ENCODE measurements at places on chromosomes 13 and 19.

DNA sequence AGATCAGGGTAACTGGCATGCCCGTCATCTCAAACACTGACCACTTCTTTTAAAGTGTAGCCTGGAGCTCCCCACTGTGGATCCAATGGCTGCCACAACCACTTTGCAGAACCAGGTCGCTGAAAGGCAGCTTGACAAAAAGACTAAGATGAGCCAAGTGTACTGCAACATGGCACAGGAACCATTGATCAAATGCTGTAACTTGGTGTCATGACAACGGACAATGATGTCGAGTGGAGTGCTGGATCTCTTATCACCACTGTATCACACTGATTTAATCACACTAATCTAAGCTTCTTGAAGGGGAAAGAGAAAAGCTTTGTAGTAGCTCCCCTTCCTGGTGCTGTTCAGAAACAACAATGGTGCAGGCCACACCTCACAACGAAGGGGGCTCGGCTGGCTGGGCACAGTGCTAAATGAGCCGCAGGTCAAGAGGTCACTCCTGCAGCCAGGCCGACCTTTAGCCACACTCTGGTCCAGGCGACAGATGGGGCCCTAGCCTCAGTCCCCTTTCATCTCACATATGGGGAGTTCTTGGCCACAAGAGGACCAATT lies 2.2 kb upstream of the TNFRSF19 start:
- no peak overlapping the region for H3K4me3 ChIP-seq
- H3K36me3 ChIP-seq = no peaks in the 10 kb centered on the region
- no peak overlapping the region for H3K27ac ChIP-seq
- no peaks in the 10 kb centered on the region for H3K27me3 ChIP-seq
- peaks cover 7% of the 10 kb centered on the region for H3K4me1 ChIP-seq

DNA sequence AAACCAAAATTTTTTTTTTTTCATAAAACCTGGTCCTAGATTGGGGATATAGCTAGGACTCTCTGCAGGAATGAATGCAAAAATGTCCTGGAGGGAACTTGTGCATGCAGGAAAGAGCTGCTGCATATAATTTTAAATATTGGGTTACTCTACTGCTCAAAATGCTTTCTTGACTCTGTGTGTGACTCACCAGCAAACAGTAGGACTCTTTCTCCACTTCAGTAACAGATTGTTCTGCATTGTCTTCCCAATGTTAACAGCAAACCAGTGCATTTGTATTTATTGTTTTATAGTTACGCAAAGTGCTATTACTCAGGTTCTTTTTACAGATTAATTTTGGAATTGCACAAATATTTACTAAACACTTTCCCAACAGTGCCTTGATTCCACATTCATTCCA lies 163.7 kb upstream of the KL start:
- H3K4me3 ChIP-seq = no peak overlapping the region
- no peak for DNase-seq
- H3K36me3 ChIP-seq = no peaks in the 10 kb centered on the region
- H3K27ac ChIP-seq = no peak overlapping the region

DNA sequence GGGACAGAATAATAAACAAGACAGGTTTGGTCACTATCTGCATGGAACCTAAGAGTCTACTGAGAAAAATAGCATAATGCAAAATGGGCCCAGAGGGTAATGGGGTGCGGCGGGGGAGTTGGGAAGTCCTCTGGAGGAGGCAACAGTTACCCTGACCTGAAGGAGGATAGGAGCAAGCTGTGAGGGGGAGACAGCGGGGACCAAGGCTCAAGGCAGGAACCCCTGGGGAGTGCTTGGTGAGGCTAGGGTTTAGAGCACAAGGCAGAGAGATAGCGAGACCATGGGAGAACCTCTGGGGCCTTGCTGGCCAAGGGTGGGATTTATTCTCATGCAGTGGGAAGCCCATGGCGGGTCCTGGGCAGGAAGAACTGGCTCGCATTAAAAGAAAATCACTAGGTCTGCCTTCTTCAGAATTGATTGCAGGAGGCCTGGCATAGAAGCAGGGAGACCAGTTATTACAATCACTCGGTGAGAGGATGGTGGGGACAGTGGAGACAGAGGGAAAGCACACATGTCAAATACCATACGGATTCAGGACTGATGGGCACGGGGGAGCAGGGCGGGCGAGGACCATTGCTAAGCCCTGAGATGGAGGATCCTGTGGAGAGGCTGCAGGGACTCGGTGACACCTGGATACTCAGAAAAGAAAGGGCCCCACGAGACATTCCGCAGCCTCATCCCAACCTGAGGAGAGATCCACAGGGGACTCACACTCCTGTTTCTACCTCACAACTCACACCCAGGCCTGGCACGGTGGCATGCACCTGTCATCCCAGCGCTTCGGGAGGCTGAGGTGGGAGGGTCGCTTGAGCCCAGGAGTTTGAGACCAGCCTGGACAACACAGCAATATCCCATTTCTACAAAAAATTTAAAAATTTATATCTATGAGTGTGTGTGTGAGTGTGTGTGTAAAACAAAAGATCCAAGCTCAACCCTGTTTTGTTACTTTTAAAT lies 110.4 kb downstream of the URI1 start:
- no peaks in the 10 kb centered on the region for H3K27me3 ChIP-seq
- no peaks in the 10 kb centered on the region for H3K36me3 ChIP-seq
- no peak for DNase-seq

DNA sequence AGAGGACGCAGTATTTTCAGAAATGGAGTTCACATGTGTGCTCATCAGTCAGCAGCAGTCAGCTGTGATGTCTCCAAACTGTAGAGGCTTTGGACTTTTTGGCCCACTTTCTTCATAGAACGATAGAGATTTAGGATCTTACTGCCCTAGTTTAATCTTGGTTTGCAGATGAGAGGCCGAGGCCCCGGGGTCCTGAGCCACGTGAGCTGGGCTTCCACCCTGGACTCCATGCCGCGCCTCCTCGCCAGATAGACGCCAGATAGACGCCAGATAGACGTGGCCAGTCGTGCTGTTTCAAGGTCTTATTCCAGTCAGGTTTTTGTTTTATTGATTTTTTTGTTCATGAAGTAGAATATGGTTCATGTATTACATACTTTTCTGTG lies 11.7 kb upstream of the MCF2L start:
- H3K27me3 ChIP-seq = peaks cover 23% of the 10 kb centered on the region
- DNase-seq = no peak
- H3K4me1 ChIP-seq = no peaks in the 10 kb centered on the region

DNA sequence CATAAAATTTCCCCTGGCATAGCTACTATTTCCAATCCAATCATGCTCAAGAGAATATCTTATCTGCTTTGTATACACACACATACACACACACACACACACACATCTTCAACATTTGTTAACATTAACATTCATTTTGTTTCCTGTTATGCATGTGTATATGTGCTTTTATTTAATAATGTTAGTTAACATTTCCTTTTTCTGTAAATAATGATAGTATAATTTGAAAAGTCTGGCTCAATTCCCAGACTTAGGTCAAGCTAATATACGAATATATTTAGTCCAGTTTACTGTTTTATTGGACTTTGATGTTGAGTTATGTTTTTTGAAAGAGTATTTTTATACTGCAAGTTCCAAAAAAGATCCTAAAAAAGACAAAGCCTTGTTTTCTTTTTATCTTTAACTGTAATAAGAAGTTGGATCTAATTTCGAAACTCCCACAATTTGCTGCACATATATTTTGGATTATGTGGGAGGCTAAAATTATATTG lies 1072.4 kb downstream of the EFNB2 start:
- H3K4me3 ChIP-seq = no peak overlapping the region
- H3K27me3 ChIP-seq = no peaks in the 10 kb centered on the region

Data from astrocyte (in vitro differentiated cells and primary cell).